Skeletal muscle cell (primary cell): ENCODE measurements at places on chromosomes 1 and 21.

- DNase-seq = no peak
Measured at GRCh38 chr1:109883248-109883955, 27.2 kb upstream of the CSF1 start.

GRCh38 chr1:32077451-32077850 lies 4.7 kb downstream of the TMEM39B start:
- no peak for DNase-seq

- DNase-seq = no peak
Measured at GRCh38 chr1:230208619-230209261, 141.7 kb downstream of the GALNT2 start.

DNA sequence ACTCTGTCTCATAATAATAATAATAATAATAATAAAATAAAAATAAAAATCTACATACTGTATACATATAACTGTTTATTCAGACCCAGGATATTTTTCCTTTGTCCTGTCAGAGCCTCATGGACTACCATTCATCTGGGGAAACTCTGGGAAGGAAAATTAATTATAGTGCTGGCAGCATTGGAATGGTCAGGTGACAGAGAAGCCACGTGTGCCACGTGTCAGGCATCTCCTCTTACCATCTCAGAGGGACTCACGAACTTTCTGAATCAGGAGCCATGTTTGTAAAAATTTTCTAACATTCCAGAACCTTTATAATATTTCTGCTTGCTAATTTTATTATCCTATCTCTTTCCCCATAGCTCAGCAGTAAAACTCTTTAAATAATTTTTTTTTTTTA lies 97.8 kb upstream of the HNRNPU start:
- no peak for DNase-seq

DNA sequence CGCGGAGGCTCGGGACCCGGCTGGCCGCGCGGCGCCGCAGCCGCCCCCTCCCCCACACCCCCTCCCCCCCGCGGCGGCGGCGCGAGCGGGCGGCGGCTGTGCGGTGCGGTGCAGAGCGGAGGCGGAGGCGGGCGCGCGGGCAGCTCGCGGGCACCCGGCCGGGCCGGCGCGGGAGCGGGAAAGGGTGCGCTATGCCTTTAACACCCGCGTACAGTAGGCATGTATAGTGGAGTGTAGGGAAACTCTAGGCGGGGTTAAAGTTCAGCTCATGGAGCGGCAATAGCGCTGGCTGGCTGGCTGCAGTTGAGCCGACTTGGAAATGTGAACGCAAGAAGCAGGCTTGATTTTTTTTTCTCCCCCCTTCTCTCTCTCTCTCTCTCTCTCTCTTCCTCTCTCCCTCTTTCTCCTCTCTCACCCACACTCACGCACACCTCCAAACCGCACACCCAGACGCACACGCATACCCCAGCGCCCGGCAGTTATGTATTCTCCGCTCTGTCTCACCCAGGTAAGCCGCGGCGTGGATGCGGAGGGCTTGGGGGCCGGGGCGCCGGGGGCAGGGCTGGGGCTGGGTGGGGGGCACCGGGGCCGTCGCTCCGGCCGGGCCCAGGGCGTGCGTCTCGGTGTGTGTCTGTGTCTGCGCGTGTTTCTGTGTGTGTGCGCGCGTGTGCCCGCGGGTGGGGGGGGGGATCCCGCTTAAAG lies at the start of gene NFIA:
Gene NFIA, plus strand, starts transcription at position 251 of the 702 bp plus-strand sequence.
- DNase-seq = no peak

DNA sequence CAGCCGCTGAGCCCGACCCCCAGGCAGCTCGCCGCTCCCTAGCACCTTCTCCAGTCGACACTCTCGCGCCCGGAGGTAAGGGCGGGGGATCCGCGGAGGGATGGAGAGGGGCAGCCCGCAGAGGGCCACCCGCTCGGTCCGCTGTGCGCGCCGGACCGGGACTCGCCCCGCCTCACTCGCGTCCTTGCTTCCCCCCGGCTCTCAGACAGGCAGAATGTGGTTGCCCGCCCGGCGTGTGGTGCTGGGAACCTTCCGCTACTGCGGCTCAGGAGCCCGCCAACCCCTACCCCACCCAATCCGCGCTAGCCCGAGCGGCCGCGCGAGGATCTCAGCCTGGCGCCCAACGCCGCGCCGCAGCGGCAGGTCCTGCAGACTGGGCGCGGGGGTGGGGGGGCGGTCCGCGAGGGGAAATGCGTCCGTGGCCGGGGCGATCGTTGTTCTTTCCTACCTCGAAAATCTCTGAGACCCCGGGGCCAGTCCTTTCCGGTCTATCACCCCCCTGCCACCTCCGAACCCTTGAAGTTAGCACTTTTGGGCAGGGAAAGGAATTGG lies 404 bp downstream of the LRRC8C start:
- no peak for DNase-seq

- DNase-seq = no peak
Measured at GRCh38 chr1:7526196-7526866, 244.8 kb upstream of the VAMP3 start.

DNA sequence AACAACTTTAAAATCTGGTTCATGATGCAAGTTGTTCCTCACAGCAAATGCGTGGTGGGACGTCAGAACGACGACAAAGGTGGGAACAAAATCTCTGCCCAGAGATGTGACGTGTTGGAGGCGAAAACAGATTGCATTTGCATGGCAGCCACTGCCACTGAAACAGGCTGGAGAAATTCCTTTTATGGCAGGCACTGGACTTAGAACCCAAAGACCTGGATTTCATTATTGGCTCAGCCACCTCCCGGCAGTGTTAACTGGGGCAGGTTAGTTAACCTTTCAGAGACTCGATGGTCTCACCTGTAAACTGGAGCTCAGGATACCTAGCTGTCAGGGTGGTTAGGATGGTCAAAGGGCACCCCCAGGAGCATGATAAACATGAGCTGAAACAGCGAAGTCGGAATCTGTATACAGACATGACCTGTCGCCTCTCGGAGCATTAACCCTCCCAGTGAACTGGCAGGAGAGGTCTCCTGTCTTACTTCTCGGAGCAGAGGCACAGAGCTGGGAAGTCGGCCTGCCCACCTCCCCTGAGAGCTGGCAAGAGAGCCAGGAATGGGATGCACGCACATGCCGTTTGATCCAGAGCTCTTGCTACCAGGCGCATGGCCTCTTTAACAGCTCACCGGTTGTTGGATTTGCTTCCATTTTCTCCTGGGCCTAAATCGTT lies 59.2 kb upstream of the TARBP1 start:
- no peak for DNase-seq

- no peak for DNase-seq
Measured at GRCh38 chr1:223207293-223208066, 64.4 kb upstream of the TLR5 start.

- DNase-seq = no peak
Measured at GRCh38 chr1:245332513-245332912, 177.7 kb downstream of the KIF26B start.

DNA sequence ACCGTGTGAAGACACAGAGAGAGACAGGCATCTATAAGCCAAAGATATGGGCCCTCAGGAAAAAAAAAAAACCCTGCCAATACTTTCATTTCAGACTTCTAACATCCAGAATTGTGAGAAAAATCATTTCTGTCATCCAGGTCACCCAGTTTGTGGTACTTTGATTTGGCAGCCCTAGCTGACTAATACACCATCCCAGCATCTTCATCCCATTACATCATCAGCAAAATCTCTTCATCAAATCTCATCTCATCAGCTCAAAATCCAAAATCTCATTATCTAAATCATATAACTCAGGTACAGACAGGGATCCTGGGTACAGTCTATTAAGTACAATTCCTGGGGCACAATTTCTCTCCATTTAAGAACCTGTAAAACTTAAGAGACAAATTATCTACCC lies 51.9 kb upstream of the GJA8 start:
- DNase-seq = no peak

DNA sequence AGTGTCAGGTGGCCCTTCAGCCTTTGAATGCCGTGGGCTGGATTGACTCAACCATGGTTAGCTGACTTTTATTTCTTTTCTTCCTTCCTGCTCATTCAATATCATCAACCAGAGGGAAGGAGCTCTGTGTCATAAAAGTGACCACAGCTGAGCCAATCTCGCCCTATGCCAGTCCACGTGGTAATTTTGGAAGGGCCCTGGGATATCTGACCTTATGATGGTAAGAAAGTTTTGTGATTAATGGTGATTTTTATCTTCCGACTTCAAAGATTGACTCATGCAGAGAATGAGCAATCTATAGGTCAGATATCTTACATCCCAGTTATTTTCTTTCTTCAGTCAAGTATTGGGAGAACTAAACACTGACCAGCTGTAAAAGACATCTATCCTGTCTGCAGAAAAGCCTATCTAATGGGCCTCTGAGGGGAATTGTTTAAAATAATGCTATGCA lies 170.3 kb downstream of the ZC3H11B start:
- DNase-seq = no peak

DNA sequence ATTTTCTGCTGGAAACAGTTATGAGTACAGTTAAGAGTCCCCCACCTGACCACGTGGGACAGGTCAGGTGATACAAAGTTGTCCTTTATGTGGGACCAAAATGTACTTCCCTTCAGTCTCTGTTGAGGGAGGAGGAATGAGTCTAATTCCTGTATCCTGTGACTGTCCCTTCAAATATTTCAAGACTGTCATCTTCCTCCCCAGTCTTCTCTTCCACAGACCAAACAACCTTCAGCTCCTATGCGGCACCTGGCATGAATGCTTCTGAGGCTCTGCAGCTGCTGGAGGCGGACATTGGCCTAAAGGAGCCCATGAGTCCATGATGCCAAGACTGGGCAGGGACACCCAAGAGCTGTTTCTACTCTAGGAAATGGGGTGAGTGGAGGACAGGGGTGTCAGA lies 72.1 kb upstream of the SIM2 start:
- DNase-seq = no peak

DNA sequence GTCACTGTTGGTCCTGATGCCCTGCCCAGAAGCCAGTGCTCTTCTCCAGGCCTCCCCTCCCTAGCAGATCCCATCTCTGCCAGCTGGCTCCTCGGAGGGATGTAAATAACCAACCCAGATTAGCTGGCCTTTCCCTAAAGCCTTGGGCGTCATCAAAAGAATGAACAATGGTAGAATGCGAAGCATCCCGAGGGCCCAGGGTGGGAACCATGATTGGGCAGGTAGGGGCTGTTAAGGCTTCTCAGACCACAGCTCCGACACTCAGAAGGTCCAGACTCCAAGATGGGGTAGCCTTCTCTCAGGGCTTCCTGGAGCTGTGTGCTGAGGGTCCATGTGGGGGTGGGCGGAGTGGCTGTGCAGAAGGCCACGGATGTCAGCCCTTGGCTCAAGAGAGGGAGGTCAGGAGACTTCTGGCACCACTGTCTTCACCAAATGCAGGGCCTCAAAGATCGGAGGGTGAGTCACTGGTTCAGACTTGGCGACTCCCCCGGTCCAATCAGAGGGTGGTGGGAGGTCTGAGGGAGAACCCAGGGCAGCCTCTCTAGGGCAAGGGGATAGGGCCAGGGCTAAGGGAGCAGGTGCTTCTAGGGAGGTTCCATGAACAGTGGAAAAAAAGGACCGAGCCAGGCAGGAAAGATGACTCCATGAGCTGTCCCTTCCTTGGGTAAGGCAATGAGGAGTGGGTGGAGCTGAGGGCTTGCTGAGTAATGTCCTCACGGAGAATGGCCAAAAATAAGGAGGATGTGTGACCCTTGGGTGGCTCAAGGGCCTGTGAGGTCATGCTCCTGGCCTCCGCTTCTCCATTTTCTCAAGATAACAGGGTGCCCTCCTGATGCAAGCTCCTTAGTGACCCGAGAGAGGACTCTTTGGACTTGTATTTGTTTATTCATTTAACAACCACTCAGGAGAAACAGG lies 58.4 kb upstream of the EPS8L3 start:
- no peak for DNase-seq

- no peak for DNase-seq
Measured at GRCh38 chr1:77350012-77350770, 68.4 kb downstream of the AK5 start.

- DNase-seq = peak; percentile 86
Measured at GRCh38 chr1:219324629-219325367, 151.1 kb downstream of the LYPLAL1 start.

DNA sequence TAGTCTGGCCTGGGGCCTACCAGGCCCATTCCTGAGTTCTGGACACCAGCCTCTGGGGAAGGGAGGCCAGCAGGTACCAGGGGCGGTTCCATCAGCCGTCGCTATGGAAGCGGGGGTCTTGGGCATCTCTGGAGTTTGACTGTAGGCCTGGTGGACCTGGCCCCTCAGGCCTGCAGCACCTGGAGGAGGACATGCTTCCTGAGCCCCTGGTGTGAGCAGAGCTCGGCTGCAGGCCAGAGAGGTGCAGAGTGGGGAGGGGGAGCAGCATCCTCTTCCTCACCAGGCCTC lies 7.8 kb downstream of the MYBPH start:
- DNase-seq = no peak

DNA sequence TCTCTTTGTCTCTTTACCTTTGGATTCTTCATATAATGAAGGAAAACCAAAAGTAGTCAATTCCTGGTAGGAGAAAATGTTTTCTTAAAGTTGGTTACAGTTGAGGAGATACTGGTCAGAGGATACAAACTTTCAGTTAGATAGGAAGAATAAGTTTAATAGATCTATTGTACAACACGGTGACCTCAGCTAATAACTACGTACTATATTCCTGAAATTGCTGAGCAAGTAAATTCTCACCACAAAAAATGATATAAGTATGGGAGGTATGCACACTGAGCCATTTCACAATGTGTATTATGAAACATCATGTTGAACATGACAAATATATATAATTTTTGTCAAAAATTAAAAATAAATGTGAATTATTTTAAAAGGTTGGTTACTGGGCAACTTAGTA lies 20.4 kb downstream of the SSX2IP start:
- DNase-seq = no peak

DNA sequence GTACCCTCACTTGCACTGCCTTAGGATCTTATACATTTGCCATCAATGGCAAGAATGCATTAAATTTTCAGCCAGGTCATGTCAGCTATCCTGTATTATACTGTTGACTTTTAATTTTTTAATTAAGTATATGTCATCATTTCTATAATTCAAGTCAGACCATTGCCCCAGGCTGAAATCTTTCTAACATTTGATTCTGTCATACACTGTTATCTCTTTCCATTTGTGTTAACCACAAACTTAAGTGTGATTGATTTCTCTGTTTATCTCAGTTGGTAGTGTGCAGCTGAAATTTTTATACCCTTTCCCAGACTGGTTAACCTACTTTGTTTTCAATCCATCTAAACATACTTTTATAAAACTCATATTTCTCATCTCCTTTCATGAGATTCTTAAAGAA lies 153.3 kb downstream of the ZP4 start:
- DNase-seq = no peak

- no peak for DNase-seq
Measured at GRCh38 chr1:62271948-62272728, 47.1 kb downstream of the KANK4 start.

GRCh38 chr21:44337941-44338895 lies 972 bp downstream of the CFAP410 start:
- DNase-seq = peak; percentile 5

- DNase-seq = no peak
Measured at GRCh38 chr1:45230537-45230936, 24.1 kb upstream of the ZSWIM5 start.

DNA sequence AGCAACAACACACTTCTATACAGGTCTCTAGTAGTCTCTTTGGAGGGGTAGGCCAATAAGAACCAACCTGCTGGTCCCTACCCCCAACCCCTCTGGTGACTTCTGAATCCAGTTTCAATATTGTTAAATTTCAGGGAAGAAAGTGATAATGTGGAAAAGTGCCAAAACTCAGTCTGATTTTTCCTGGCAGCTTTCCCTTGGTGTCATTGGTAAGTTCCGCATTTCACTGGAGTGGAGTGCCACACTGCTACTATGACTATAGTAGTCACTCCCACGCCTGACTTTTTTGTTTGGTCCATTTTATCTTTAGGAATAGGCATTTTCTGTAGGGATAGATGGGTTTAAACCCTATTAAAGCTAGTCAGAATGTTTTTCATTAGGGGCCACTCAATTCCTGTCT lies 5.7 kb upstream of the ARID1A start:
- DNase-seq = no peak
